ENCODE measurements at places on chromosomes 6 and 20.

GRCh38 chr20:53857723-53858236 lies 212.6 kb downstream of the BCAS1 start:
- peak; percentile 35 for DNase-seq

DNA sequence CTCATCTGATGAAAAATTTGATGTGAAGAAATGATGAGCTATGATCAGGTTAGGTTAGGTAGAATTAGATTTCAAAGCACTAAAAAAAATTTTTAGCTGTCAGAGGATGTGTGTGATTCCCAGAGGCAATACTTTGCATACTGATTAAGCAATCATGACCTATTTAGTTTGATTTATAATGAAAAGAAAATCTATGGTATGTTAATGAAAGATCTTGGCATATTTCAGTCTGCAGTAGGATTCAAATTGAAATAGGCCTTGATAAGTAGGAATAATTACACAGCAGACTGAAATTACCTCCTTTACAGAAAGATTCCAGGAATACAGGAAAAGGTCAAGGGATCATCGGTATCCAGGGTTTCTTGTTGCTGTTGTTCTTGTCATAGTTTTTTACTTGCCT lies 69.3 kb downstream of the HDDC2 start:
- no peak for DNase-seq

DNA sequence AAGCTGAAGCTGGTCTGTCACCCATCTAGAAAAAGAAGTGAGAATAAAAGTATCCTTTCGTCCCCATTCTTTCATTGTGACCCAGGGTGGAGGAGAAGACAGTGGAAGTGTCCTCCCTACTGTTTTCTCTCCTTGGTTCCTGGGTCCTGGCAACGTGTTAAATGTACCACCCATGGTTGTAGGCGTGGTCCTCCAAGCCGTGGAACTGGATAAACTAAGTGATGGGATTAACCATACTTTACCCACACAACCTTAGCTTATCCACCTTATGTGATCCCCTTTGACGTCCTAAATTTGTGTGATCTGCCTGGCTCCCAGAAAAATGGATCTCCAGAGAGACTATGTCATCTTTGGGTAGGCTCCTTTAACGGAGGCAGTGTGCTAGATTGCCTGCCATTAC lies 47.4 kb downstream of the HLA-DPB1 start:
- no peak for DNase-seq

DNA sequence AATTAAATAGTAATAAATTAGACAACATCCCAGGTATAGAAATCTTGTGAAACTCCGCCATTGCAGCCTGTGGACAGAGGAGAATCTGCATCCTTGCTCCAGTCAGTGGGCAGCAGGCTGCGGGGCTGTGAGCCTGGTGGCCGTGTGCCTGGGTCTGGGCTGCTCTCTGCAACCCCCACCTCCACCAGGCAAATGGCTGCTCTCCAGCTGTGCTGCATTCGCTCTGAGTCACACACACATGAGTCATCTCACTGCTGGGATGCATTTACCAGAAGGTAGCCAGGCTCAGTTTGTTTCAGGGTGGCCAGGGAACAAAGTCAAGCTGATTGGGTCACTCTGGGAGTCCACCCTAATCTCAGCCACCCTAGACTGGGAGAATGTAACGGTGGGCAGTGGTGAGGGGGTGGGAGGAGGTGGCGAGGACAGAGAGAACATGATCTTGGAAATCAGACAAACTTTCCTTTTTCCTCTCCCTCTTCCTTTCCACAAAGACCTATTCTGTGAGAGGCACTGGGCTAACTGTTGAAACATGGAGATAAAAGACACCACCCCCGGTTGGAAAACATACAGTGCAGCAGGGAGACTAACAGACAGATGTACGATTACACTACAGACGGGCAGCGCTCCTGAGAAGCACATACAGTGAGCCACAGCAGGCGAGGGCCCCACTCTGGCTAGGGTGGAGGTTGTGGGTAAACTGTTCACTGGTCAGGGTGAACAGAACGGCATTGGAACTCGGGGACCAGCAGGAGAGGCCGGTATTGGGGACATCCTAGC lies 59.2 kb downstream of the TRAM2 start:
- DNase-seq, result no peak

- no peak for DNase-seq
Observed at GRCh38 chr6:122033564-122034181, 365.8 kb upstream of the HSF2 start.

DNA sequence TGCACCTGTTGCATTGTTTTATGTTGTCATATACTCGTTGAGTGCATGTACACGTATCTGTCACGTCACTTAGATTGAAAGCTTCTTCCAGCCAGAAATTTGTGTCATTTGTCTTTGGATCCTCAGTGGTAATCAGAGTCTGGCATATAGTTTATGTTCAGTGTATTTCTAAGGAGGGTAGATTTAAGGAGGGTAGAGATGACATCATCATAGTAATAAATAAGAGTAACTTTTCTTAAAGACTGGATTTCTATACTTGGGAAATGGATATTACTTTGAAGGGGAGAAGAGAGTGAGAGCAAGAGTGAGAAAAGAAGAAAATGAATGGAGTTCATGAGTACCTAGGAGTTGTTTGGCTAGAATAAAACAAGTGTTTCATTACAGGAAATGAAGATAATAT lies 255.0 kb upstream of the SASH1 start:
- no peak for DNase-seq

GRCh38 chr6:39441986-39442385 lies 119.5 kb upstream of the KCNK16 start:
- DNase-seq, result no peak

GRCh38 chr6:111780393-111780792 lies 92.9 kb downstream of the FYN start:
- no peak for DNase-seq

DNA sequence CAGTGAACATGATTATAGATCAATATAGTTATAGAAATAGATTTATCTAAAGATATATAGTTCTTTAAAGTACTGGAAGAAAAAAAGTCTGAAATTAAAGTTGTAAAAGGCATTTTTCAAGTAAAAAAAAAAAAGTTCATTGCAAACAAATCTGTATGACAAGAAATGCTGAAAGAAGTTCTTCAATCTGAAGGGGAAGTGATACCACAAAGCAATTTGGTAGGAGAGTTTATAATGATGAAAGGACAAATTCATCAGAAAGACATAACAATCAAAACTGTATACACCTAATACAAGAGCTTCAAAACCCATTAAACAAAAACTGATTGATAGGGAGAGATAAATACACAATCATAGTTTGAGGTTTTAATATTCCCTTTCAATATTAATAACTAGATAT lies 14.1 kb downstream of the HUS1B start:
- DNase-seq, result no peak

DNA sequence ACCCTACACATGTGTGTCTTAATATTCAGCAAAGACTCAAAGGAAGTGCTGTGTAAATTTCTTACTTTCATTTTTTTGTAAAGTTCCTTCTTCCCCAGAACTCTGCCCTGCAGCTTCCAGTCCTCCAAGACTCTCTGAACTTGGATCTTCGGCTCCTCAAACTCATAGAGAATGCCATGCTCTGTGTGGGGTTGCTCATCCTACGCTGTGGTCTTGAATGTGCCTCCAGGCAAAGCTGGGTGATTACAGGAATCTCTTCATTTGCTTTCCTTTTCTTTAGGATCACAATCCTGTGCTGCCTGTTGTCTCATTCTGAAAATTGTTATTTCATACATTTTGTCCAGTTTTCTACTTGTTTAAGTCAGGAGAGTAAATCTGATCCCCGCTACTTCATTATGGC lies 14.5 kb upstream of the CDC5L start:
- DNase-seq, result no peak

DNA sequence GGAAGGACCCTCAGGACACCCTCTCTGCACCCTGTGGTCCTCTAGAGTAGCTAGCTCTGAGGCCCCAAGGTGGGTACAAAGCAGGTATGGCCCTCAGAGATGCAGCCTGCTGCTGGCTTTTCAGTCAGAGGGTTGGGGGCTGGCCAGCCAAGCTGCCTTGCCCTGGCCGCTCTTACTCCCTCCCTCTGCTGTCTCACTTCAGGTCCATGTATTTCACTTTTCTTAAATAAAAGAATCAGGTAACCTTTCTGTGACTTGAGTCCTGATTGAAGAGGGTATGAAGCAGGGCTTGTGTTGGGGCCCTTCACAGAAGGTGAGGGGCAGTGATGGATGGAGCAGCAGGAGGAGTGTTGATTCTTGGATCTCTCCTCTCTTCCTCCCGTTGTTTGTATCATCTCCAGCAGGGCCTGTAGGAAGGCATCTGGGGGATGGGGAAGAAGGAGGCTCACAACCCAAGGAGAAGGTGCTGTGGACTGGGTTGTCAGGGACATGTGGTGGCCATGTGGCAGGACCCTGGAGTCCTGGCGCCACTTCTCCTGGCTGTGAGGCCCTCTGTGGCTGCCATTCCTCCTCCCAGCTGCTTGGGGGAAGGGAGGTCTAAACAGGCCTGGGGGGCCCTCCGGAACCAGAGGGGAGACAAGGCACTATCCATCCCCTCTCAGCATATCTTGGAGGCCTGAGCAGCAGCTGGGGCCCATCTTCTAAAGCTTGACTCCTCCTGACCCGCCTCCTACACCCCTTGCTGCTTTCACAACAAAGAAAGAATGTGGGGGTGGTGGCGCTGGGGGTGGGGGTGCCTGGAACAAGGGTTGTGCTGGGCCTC lies 1.1 kb upstream of the PTK7 start:
- DNase-seq, result no peak

GRCh38 chr6:26569433-26569764 lies 27.4 kb upstream of the ABT1 start:
- DNase-seq, result no peak

GRCh38 chr20:577167-577791 lies 32.8 kb downstream of the TCF15 start:
- DNase-seq, result peak; percentile 62

DNA sequence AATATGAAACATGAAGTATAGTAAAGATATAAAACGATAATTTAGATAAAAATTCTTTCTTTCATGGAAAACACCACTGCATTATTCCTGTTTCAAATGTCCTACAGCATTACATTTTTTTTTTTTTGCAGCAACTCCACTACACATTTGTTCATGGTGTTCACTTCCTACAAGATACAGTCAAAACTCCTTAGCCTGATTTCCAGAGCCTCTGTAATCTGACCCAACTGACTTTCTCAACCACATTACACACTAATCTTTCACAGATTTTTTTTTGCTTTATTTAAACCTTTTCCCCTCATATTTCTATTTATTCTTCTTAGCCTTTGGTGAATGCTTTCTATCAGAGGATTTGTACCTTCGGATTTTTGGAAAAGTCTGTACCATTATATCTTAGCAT lies 176.5 kb upstream of the PDE7B start:
- DNase-seq, result no peak

GRCh38 chr6:119669221-119669620 lies 319.7 kb upstream of the MAN1A1 start:
- DNase-seq, result no peak

DNA sequence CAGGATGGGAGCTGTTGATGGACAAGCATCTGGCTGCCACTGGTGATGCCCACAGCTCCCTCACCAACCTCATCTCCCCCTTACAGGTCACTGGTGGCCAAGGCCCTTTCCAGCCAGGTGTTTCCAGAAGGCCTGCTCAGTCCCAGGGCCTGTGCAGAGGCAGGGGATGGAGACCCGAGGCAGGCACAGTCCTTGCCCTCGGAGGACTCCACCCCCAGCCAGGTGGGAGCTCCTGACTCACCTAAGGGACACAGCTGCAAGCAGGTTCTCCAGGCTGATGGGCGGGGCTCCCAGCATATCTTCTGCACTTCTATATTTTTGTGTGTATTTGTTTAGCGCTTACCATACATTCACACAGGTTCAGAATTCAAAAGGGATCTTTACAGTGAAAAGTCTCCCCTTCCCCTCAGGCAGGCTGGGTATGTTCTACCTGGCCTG lies 17.4 kb downstream of the PRPH2 start:
- DNase-seq, result no peak

DNA sequence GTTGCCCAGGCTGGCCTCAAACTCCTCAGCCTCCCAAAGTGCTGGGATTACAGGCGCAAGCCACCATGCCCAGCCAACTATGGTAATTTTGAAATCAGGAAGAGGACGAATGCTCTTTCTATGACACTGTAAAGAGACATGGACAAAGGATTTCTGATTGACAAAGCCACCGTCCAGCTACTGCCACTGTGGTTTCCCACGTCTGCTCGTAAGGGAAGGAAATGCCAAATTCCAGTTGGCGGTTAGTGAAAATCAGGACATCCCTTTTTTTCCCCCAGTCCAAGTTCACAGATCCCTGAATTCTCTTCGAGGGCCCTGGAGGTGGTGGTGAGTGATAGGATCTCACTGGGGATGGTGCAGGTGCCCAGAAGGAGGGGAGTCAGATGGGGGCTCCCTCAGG lies 31.2 kb downstream of the SNAI1 start:
- DNase-seq, result no peak

DNA sequence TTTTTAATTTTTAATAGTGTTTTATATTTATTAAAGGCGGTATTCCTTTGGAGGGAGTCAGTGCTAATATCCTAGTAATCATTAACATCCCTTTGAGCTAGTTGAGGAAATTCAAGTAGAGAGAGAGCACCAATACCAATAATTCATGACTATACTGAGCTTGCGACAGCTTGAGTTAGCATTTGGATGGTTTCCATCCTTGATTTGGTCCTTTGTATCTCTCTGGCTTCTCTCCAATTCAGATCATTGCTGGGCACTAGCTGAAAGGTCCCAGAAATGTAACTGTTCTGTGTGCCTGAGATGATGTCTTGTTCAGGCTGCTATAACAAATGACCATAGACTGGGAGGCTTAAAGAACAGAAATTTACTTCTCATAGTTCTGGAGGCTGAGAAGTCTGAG lies 77.0 kb downstream of the RNF144B start:
- no peak for DNase-seq

DNA sequence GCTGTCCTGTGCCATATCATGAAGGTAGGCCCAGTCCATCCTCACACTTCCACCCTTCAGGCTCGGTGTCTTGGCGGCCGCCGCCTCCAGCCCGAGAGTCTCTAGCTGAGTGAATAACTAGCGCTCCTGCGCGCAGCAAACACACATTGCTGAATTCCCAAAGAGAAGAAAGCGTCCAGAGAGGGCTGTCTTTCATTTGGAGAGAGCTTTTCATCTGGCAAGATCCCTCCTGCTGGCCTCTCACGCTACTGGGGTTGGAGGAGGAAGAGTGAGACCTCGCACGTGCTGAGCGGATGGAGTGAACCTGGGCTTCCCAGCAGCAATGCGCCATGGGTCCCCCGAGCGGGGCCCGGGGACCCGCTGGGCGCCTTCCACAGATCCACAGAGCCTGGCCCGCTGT lies 73.2 kb downstream of the NCR2 start:
- DNase-seq, result no peak

Data from HAP-1 (cell line).